ENCODE measurements at places on chromosomes 1 and 21. TPM values are rescaled to one million over a fixed set of nuclear protein-coding genes. Genes with fewer than 3 reads are reported as not detected.

Gene CC2D1B
- 15.6 TPM for total RNA-seq

Gene SDC3
- 92.2 TPM for total RNA-seq

Gene NPPA
- total RNA-seq = 1.7 TPM

Gene C1orf94
- 0.17 TPM for total RNA-seq

Gene CYP4X1
- total RNA-seq = 2.3 TPM

Gene RAP1GAP
- 7.6 TPM for total RNA-seq

Gene PRDM16
- 0.27 TPM for total RNA-seq

Gene NCMAP
- 1.1 TPM for total RNA-seq

Gene LCE1B
- total RNA-seq = not detected

Gene RSPH1
- total RNA-seq = 0.28 TPM

Gene FAM177B
- total RNA-seq = 0.39 TPM

Gene RGS13
- total RNA-seq = 12.0 TPM

Gene OR2T2
- 2.1 TPM for total RNA-seq

Gene ARHGEF16
- 0.90 TPM for total RNA-seq

Gene TOE1
- 14.2 TPM for total RNA-seq

Gene ZNF697
- total RNA-seq = 29.0 TPM

Gene CD1E
- not detected for total RNA-seq

Gene FCN3
- 5.5 TPM for total RNA-seq

Gene NBPF4
- 0.79 TPM for total RNA-seq

Gene FCRL3
- total RNA-seq = 0.11 TPM

Gene ODR4
- 26.5 TPM for total RNA-seq

Gene LRRC53
- 0.31 TPM for total RNA-seq

Gene UBL4B
- total RNA-seq = 0.25 TPM

Gene EPS15
- total RNA-seq = 60.3 TPM

Gene CRNN
- total RNA-seq = not detected

Gene NBPF26
- 7.5 TPM for total RNA-seq

Gene SPATA21
- 0.16 TPM for total RNA-seq

Gene OPTC
- total RNA-seq = not detected

Gene TP53BP2
- 24.7 TPM for total RNA-seq

Gene SERTAD4
- total RNA-seq = 1.1 TPM

Gene PDPN
- 18.0 TPM for total RNA-seq

Gene NTPCR
- 40.2 TPM for total RNA-seq

Gene HLX
- 0.97 TPM for total RNA-seq

Data from motor neuron (in vitro differentiated cells).